ENCODE measurements at places on chromosomes 13 and 19.

- DNase-seq: no peak
Observed at GRCh38 chr13:109500146-109500773, 286.1 kb downstream of the IRS2 start.

GRCh38 chr13:78087966-78088678, 169.5 kb upstream of the EDNRB start:
- DNase-seq: no peak

- no peak for DNase-seq
Observed at GRCh38 chr13:78383899-78384298, 219.5 kb downstream of the POU4F1 start.

DNA sequence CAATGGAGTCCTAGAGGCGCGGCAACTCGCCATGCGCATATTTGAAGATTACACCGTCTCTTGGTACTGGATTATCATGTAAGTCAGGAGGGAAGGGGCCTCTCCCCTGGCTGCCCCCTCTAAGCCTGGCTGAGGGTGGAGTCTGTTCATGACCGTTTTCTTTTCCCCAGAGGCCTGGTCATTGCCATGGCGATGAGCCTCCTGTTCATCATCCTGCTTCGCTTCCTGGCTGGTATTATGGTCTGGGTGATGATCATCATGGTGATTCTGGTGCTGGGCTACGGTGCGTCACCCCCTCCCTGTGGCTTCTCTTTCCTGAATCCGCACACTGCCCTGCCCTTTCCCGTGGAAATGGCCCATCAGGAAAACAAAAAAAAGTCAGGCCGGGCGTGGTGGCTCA, 6.5 kb downstream of the SLC44A2 start:
- DNase-seq: no peak

DNA sequence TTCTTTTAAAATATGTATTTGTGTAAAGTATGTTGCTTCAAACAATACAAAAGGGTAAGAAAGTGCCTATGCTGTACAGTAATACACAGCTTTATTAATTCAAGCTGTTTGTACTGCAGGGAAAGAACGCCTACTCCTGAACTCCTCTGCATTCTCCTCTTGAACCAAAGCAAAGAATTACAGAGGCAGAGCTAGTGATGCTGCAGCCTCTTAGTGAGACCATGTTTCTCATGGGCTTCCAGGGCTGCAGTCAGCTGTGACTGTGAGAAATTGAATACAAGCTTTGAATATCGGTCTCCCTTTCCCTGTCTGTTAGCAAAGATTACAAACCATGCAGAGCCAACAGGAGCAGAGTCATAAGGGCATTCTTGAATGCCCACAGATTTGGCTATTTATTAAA, 248.5 kb downstream of the SLITRK1 start:
- no peak for DNase-seq

DNA sequence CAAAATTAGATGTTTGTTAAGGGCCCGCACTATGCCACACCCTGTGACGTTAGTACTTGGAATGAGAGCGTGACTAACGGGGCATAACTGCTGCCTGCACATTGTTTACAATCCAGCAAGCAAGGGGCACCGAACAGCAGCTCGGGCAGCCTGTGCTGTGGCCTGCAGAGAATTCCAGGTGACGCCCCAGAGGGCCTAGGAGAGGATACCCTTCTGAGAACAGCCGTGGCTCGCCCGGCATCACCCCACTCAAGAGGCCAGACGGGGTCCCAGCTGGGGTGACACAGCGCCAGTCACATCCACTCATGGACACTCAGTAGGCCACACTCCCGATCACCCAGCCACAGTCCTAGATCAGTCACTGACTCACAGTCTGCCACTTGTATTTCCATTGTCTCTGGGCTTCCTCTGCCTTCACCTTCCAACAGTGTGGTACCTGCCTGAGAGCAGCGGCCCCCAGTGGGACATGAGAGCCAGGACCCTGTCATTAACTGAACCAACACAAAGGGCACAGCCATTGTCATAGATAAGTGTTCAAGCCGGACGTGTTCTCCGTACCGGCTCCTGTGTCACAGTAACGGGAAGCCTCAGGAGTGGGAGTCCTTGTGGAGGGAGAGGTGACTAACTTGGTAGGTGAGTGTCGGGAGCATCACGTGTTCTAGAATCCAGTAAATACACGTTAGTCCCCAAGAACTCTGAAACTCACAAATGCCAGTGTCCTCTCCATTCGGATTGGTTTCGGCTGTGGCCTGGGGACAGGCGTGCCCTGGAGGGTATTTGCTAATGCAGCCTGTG, 7.5 kb downstream of the ZNF331 start:
- no peak for DNase-seq

DNA sequence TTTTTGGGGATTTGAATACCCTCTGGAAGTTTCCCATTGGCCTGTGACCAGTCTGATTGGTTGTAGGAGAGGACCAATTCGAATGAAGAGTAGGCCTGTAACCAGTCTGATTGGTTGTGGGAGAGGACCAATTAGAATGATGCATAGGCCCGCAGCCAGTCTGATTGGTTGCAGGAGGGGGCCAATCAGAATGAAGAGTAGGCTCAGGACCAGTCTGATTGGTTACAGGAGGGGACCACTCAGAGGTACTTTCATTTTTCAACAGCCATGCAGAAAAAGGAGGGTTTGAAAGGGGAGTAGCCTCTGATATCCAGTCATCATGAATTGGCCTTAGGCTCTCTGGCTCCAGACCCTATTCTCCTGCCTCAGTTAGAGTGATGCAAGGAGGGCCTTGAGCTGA, 30.4 kb upstream of the SLC1A5 start:
- no peak for DNase-seq

- no peak for DNase-seq
Observed at GRCh38 chr13:73286942-73287620, 228.3 kb downstream of the KLF5 start.

DNA sequence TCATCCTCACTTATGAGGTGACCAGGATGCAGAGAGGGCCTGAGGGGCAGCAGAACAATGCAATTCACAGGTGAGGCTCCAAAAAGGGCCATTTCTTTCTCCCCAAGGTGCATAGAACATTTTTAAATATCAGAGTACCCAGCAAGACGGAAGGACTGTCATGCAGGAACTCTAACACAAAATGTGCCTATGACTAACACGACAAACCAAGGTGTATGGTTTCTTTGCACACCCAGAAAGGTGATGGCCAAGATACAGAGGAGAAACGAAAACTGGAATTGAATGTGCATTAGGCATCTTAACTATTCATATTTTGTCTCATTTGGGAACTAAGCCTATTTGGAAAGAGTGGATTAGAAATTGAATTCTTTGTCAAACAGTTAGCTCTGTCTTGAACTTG, 29.9 kb downstream of the SHISA2 start:
- no peak for DNase-seq
